ENCODE measurements at places on chromosomes 16 and 17.
A peak's percentile ranks its signal among the peaks of the same experiment; 100 is the strongest.

- peak; percentile 52 for DNase-seq
Observed at GRCh38 chr17:63519972-63520882, 2.9 kb upstream of the KCNH6 start.

DNA sequence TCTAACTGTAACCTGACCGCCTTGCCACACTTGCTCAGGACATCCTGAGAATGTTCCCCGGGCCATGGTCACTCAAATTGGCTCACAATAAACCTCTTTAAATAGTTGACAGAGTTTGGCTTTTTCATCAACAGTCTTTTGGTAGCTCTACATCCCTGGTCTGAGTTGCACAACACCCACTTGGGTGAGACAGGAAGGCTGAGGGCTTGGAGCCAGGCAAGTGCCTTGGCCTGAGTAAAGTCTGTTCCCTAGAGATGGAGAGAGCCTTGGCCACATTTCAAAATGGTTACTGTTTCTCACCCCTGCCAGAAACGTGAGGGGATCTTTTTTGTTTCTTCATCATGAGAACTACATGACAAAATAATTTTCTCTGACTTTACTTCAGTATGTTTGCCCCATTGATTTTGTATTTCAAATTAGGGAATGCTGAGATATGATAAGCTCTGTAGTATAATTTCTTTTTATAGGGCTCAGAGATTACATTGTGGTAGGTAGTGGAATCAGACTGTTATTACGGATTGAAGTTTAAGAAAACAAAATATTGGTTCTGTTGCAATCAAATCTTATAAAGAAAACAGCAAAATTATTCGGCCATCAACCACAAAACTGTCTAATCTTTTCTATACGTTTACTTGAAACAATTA lies 53.9 kb upstream of the NETO2 start:
- no peak for DNase-seq

- DNase-seq, result peak; percentile 48
Observed at GRCh38 chr16:68893710-68894705, 50.7 kb downstream of the TANGO6 start.

- no peak for DNase-seq
Observed at GRCh38 chr17:4706121-4706520, 2.2 kb upstream of the PELP1 start.

DNA sequence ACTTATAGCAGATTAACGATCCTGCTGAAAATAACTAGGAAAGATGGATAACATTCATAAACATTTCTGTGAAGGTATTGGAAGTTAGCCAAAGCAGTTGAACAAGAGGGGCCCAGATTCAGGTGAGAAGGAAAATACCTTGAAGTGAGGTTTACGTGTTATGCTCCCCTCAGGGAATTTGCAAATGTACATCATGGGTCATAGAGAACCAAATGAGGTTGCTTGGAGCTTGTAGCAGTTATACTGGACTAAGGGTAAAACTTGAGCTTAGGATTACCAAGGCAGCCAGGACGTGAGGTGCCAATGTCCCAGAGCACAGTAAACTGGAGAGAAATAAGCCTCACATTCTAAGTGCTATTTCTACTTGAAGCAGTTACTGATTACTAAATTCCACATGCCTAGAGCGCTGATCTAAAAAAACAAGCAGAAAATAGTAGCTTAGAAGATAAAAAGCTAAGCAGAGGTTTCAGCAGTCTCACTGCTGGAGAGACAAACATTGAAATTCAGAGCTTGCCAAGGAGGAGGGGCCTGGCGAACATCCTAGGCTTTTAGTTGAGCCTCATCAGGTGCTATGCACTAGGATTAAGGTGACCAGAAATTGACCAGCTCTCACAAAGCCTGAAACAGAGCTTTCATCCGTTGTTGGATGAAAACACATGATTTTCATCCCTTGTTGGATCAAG lies 136.7 kb upstream of the FAM20A start:
- DNase-seq, result no peak

GRCh38 chr17:82283208-82283749 lies 9.8 kb upstream of the CSNK1D start:
- peak; percentile 48 for DNase-seq

GRCh38 chr16:10851512-10851911 lies 25.5 kb upstream of the CIITA start:
- peak; percentile 3 for DNase-seq

GRCh38 chr17:71316176-71316897 lies 804.5 kb upstream of the SOX9 start:
- no peak for DNase-seq

- no peak for DNase-seq
Observed at GRCh38 chr16:83706394-83706793, 101.4 kb upstream of the HSBP1 start.

GRCh38 chr17:71304498-71305158 lies 816.2 kb upstream of the SOX9 start:
- DNase-seq, result no peak

- no peak for DNase-seq
Observed at GRCh38 chr16:20906341-20907255, 6.0 kb downstream of the LYRM1 start.

DNA sequence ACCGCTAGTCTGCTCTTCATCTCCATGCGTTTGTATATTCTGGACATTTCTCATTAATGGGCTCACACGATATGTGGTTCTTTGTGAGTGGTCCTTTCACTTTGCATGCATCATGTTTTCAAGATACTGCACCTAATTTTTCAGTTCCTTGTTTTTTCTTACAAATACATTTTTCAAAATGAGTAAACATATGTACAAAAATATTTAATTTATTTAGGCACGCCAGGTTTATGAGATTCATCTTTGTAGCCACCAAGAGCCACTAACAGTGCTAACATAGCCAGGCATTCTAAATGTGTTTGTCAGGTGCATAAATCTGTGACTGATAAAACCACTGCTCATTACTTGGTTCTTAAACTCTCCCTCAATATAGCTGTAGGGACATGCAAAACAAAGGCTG lies 375.3 kb downstream of the WWOX start:
- no peak for DNase-seq

DNA sequence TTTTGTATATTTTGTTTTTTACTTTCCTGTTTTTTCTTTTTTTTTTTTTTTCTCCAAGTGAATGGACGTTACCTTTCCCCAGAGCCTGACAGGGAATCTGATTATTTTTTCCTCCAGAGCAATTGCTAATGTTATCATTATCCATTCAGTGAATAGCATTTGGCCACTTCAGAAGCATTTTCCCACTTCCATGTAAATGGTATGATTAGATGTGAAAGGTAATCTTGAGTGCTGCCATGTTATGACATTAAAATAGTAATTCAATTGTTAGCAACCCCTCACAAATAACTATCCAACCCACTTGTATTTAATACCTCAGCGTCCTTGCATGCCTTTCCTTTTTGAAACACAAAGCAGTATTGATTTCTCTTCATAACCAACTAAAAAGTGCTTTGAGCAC lies 1243.8 kb downstream of the CDH8 start:
- DNase-seq, result no peak

DNA sequence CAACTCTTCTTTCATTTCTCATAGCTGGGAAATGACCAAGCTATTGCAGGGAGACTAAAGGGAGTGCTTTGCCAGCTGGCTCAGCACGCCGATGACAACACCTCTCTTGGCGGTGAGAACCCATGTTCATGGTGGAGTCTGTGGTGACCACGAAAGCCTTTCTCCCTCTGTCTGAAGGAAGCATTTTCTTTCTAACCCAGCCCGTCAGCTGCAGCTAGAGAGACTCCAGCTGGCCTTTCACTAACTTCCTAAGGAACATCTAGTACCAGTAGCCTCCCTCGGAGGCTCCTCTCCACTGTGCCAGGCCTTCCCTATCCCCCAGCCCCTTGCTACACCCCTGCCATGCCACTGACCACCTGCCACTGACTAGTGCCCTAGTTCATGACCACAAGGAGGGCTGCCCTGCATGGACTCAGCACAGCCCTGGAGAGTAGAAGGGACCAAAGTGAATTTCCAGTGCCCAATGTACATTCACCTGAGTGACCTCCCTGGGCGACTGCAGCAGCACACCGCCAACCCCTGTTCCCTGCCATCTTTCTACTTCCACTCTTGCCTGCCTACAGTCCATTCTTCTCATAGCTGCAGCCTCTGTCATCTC lies 81.3 kb downstream of the CBLN1 start:
- DNase-seq, result no peak

Data from HT-29 (cell line).